Stimulated activated CD4-positive, alpha-beta T cell treated with anti-CD3 and anti-CD28 coated beads, Interleukin-1b, Interleukin-23, amount 100 ng/mL, for 24 hours (primary cell): ENCODE measurements at places on chromosomes 4 and X.

GRCh38 chrX:139086246-139086645 lies 374.7 kb upstream of the FGF13 start:
- DNase-seq, result no peak

- DNase-seq, result no peak
These were observed 4.6 kb upstream of the MAD2L1 start for GRCh38 chr4:120071192-120071795.

GRCh38 chr4:13160920-13161319 lies 323.2 kb downstream of the RAB28 start:
- DNase-seq, result no peak

DNA sequence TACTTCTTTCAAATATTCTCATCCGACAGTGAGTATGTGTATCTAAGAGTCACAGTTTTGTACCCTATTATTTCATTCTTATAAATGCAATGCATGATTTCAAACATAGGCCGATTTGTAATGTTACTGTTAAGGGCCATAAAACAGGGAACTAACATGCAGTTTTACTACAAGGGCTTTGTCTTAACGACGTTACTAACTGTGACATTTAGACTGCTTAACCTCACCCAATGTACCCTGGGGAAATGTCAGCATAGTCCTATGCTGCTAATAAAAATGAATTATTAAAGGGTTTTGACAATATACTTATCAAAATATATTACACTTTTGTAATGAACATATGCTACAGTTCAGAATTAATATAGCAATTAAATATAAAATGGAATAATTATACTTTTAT lies 74.8 kb upstream of the CPXCR1 start:
- no peak for DNase-seq

GRCh38 chrX:41984628-41985027 lies 61.3 kb upstream of the CASK start:
- no peak for DNase-seq

DNA sequence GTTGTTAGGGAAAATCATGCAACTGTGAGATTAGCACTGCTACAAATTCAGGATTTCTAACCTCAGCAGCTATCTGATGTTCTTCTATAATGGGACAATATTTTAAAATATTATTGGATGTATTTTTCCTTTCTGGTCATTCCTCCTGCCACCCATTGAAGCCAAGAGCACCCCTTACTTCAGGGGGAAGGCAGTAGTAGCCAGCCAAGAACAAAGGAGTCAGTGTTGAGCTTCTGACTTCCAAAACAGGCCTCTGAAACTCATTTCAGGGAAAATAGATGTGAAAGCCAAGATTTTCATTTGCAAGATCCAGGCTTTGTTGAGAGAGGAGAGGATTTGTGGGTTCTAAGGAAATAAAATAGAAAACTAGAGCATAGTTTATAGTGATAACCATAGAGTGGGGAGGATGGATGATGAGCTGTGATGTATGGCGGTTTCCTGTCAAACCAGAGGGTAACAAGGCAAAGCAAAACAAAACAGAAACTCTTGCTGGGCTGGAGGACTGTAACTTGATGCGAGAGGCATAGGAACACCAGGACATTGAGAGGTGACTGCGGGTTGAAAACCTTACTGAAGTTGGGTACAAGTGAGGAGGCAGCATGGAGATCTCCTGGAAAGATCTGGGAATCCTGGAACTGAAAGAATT lies 173.7 kb upstream of the LEF1 start:
- no peak for DNase-seq

DNA sequence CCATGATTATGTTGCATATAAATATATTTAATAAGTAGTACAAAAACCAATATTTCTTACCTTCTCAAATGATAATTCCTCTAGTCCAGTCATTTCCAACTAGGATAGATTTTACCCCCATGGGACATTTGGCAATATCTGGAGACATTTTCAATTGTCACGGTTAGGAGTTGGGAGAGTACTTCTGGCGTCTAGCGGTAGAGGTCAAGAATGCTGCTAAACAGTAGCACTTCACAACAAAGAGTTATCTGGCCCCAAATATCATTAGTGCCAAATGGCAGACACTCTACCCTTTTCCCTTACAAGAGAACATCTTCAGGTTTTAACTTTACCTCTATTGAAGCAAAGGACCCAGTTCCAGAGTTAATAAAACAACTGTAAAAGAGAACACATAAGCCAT lies 168.1 kb downstream of the FAT4 start:
- no peak for DNase-seq

- no peak for DNase-seq
These were observed 8.1 kb upstream of the KLHL2 start for GRCh38 chr4:165199286-165199685.

DNA sequence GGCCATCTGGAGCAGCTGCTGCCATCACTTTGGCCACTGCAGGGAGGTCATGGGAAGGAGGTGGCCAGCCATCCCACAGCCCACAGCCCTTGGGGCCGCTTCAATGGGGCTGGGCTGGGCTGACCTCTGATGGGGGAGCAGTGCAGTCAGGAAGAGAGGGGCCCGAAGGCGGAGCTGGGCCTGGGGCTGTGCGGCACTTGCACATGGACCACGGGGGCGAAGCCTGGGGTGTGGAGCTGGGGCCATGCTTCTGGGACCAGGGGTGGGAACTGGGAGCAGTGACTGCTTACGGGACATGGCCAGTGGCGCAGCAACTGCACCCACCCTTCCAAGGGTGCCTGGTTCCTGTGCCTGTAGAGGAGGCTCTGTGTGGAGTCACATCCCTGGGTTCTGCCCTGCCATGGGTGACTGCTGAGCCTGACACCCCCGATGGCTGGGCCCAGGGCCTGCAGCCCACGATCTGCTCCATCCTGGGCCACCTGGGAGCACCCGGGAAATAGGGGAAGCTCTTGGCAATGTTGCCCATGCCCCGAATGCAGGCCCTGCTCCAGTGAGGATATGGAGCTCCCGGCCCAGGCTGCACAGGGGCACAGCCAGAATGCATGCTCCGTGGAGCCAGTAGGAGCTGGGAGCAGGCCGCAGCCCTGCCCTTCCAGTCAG lies 22.4 kb upstream of the SULT1B1 start:
- no peak for DNase-seq

DNA sequence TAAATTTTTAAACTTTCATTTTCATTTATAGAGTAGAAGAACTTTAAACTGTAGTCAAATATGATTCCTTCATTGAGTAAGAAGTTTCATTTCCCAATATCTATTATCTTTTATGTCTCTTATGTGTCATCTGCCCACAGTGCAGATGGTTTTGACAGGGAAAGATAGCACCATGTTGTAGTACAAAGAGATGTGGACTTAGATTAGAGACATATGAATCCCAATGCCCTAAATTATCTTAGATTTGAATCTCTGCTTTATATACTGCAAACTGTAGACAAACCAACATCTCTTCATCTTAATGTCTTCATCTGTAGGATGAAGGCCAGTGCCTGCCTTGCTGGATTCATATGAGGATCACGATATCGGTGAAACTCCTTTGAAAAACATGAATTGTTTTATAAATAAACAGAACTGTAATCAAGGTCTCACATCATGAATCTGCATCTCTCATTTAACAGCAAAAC lies 217.5 kb downstream of the BANK1 start:
- DNase-seq, result no peak

DNA sequence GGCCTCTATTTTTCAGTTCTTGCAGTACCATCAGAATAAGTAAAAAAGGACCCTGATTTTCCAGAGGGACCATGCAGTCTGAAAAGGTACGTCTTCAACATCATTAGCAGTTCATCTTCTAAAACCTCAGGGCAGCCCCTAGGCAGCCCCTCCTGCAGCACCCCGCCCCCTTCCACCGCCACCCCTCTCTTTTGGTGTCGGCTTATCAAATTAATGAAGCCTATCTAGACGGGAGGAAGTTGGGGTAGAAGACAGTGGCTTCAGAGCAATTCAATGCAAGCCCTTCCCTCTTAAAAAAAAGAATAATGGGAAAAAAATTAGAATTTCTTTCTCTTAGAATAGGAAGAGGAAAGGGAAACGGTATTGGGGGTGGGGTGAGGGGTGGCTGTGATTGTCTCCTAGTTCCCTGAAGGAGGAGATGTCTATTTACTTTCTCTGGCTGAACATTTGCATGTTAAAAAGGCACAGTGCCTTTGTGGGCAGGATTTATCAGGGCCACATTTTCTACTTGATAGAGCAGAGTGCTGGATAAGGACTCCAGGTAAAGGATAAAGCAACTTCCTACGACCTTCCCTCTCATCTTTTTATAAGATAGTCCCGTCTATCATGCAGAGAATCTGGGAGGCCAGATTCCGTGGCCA lies 159.4 kb downstream of the MGST2 start:
- no peak for DNase-seq

GRCh38 chr4:105594099-105595010 lies 41.9 kb downstream of the ARHGEF38 start:
- no peak for DNase-seq

- no peak for DNase-seq
These were observed 9.5 kb downstream of the BCOR start for GRCh38 chrX:40088299-40088625.

DNA sequence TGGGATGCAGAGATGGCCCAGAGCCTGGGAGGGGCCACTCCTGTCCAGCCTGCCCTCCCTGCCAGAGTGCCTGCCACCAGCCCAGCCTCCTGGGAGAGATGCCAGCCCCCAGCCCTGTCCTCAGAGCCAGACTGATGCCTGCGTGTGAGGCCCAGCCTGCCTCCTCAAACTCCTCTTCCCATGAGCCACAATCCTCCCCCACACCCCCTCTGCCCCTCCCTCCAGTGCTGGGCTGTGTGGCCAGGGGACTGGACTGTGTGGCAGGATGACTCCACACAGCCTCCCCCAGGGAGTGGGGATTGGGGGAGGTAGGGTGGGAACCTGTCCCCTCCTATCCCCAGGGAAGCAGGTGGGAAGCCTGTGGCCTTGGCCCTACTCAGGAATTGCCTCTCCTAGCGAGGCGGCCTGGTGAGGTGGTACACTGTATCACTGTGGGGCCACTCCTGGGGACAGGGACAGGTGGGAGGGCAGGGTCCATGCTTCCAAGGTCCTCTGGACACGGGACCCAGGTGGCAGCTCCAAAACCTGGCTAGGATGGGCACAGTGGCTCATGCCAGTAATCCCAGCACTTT lies 4.3 kb upstream of the SH3BP2 start:
- DNase-seq, result no peak

DNA sequence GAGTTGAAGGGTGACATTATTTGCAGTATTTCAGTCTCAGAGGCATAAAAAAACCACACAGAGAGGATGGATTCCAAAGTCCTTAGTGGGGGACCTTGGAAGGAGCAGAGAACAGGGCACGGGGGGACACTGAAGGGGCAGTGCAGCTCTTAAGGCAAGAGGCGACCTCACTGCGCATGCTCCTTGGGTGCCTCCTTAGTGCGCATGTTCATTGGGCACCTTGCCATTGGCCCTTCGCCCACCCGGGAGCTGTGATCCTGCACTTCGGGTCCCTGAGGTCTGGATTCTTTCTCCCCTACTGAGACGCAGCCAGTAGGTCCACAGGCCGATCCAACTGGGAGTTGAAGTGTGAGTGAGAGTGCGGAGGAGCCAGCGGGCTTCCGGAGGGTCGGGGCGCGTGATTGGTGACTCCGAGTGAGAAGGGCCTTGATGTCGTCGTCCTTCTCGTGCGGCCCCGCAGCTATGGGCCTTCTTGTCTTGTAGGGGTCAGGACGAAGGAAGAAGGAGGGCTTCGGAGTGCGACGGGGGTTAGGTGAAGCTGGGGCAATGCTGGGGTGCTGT lies at the start of gene XAGE5:
Gene XAGE5 (plus strand): TSS at position 223 of the 561 bp plus-strand sequence. CDS start 1,280 bp downstream, outside the sequence.
- DNase-seq, result no peak

- DNase-seq, result no peak
These were observed 207.3 kb upstream of the ANXA10 start for GRCh38 chr4:167885071-167885470.

DNA sequence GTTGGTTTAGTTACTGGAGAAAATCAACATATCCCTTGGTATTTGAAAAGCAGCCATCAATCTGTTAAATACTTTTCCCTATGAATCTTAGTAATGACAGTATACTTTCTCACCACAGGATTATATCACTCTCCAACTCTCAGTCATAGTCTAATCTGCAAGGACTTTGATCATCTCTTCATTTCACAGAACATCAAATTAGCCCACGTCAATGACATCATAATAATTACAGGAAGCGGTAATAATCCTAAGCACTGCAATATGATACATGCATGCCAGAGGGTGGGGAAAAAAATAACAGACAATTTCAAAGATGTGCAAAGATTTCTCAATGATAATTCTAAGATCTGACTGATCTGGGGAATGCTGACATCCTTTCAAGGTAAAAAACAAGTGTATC lies 404.1 kb downstream of the GPM6A start:
- no peak for DNase-seq

DNA sequence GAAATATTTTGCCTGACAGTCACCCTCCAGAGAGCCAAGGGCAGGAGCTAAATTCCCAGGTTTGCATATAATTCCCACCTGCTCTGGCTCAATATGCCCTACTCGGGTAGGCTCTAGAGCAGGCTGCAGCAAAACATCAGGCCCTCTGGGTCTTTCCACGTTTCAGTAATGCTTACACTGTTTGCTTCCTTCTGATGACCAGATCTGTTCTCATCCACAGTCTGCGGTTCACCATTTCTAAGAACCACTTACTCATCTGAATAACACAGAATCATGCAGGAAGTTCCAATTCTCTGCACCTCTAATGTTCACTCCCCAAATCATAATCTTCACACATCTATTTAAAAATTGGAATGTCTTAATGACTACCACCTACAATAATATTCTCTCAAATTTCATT lies 141.4 kb downstream of the PPP3CA start:
- DNase-seq, result no peak

DNA sequence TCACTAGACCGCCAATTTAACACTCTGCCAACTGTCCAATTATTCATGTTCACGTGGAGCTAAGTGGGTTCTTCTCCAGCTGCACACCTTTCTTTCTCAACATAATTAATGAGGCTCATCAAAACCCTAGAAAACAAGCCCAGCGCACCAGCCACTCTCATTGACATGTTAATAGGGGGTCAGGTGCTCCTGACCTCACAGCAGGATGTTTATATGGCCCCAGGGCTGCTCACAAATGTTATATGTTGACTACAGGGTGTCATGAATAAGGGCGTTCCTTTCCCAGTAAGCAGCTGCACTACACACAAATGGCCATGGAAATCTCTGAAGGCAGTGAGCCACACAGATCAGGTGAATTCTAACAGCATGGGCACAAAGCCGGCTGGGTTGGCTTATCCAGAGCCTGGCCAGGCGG lies 209.8 kb downstream of the MGST2 start:
- no peak for DNase-seq

DNA sequence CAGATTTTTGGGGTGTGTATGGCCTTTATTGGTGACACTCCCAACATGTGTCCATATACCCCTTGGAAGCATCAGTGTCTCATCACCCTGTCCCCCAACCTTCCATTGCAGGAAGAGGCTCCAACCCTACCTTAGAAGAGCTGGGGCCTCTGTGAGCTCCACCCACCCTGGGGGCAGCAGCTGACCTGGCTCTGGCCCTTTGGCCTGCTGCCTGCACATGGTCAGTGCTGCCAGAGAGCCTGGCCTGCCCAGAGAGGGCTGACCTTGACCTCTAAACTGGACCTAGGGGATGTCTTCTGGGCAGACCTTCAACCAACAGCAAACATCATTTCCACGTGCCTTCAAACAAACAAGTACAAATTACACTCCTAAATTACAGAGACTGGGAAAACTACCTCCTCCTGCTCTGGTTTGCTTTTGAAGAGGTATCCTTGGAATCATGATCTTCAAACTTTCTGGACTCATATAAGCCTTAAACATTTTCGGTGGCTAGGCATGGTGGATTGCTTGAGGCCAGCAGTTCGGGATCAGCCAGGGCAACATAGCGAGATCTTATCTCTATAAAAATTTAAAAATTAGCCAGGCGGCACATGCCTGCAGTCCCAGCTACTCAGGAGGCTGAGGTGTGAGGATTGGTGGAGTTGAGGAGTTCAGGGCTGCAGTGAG lies 27.3 kb upstream of the KIAA0232 start:
- DNase-seq, result no peak
